ENCODE measurements at places on chromosomes 11 and 22.

- no peak for DNase-seq
These were observed 51.4 kb downstream of the CDON start for GRCh38 chr11:126011265-126011664.

GRCh38 chr11:47595029-47595428, 818 bp upstream of the C1QTNF4 start:
- DNase-seq: no peak

- no peak for DNase-seq
These were observed 4.6 kb downstream of the OR4C45 start for GRCh38 chr11:50037251-50037650.

DNA sequence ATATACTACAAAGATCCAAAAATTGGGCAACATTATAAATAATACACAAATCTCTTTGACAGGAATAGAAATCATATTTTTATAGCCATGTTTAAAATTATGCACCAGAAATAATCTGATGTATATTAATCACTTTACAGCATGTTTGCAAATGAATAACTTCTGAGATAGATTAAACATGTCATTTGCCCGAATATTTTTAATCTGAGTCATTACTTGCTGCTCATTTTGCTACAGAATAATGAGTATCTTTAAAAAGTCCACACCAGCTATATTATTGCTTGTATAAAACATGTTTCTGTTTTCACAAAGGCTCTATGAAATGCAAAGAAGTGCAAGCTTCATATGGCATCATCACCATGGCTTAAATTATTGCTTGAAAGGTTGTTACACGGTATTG, 336.8 kb downstream of the GUCY1A2 start:
- DNase-seq: no peak

GRCh38 chr11:60916669-60917206, 2.8 kb downstream of the TMEM109 start:
- no peak for DNase-seq

DNA sequence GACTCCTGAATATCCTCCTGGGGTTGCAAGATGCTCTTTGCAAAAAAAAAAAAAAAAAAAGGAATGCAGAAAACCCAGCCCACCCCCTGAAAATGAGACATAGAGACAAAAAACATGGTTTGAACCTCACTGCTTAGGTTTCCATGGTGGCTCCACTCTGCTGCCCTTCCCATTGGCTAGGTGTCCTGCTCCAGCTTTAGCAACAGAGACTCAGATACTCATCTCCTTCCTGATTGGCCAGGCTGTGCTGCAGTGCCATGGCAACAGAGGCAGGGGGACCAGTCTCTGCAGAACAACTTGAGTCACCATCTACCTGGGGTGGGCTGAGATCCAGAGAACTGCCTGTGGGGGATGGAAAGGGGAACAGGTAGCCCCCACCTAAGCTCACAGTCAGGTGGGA, 17.4 kb upstream of the YWHAH start:
- DNase-seq: no peak

GRCh38 chr11:86703987-86704386, 31.6 kb upstream of the ME3 start:
- DNase-seq: no peak

DNA sequence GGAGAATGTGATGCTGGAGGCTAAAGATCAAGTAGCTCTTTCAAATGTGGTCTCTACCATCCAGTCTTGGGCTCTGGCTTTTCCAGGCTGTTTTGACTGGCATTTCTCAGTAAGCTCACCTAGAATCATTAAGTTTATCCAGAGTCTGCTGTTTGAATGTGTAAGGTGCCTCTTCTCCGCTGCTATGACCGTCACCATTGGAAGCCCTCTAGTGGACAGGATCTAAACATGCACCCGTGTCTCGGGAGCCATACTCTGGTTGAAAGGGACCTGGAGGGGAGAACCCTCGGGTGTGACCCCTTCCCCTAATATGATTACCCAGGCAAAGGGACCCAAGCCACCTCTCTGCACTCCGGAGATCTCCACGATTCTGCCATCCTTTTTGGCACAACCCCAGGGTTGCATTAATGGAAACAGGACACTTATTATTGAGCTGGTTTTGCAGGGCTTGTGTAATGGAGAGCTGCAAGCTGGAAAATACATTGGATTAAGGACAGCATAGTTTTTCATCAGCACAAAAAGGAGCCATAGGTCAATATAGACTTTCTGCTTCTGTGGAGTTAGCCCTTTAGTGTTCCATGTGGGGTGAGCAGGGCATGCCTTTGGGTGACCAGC, 191.0 kb upstream of the LARGE1 start:
- DNase-seq: no peak

DNA sequence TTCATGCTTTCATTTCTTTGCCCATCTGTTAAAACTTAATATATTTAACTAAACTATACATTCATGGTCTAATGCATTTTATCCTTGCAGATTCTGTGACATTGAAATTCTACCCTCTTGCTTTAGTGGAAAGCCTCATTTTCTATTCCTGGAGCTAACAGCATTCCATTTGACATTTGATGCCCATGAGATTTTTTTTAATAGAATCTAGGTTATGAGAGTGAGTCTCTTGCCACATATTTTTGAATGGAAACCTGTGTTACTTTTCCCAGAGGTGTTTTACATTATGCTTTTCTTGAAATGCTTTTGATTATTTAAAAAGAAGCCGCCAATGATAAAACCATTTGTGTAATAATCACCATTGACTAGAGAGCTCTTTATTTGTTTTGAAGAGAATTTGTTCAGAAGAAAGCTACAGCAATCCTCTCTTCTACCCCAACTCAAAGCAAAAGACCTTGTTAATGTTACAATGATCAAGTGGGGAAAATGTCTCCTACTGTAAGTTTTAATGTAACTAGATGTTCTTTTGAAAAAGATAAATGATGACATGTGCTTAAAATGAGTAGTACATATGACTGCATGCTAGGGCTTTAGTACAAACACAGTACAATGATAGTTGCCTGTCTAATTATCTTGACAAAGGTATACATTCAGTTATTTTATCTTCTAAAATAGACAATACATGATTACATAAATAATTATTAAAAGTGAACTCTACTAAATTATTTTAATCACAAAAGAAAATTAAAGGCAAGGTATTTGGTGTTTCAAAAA, 67.3 kb downstream of the GAS2 start:
- DNase-seq: no peak

DNA sequence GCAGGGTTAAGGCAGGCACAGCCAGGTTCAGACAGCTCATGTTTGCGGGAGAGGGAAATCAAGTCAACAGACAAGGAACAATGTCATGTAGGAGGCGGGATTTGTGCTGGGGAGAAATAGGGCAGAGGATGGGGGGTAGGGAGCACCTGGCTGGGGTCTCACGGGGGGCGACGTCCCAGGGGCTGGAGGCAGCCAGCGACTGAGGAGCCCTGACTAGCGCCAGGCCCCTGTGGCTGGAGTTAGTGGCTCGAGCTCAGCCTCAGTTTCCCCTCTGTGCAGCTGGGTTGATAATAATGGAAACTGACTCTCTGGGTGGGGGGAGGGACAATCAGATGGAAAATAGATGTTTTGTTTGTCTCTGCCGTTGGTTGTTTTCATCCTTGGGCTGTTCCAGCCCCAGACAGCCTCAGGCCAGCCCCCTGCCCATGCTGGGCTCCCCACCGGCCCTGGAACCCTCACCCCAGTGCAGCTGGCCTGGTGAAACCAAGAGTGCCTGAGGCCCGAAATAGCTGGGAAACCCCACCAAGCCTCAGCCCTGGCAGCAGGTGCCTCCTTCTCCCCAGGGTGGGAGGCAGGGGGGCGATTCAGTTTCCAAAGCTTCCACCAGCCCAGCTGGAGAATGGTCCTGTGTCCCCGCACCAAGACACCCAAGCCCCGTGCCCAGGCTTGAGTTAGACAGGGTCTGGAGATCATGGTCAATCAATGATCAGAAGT, 44.1 kb downstream of the IGLL5 start:
- DNase-seq: no peak

DNA sequence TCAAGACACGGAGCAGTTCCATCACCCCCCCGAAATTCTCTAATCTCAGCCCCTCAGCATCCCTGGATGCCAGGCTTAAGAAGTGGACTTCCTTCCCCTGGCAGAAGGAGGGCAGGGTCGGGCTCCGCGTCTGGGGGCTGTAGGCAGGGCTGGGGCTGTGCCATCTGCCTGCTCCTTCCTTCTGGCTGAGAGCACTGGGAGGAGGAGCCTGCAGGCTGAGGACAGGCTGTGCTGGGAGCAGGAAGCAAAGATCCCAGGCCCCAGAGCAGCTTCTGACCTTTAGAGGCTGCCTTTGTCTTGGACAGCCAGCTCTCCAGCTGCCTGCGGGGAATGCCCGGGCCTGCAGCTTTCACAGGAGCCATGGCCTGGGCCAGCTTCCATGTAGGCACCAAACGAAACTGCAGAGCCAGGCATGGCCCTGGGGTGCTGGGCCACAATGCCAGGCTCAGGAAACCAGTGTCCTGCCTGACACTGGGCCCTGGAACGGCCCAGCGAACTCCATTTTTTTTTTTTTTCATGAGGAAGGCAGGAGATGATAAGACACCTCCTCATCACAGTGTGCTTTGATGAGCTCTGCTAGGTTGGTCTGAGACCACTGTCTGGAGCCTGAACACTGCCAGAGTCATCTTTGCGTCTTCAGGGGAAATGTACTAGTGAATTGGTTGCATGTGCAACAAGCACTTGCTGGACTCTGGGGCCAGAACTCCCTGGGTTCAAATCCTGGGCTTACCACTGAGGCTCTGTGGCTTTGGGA, 67.9 kb downstream of the MCM5 start:
- no peak for DNase-seq
